Epithelial cell of umbilical artery (primary cell): ENCODE measurements at places on chromosomes 1 and 21. TPM values are rescaled to one million over a fixed set of nuclear protein-coding genes. Genes with fewer than 3 reads are reported as not detected.

Gene HSD3B2
- total RNA-seq: not detected in 2 replicates

Gene MNDA
- total RNA-seq: not detected in 2 replicates

Gene HSF2BP
- total RNA-seq: 1.6 and 1.7 TPM in 2 replicates

Gene CD1E
- total RNA-seq: not detected in 2 replicates

Gene HOOK1
- not detected in 2 replicates for total RNA-seq

Gene TCHH
- total RNA-seq: not detected in 2 replicates

Gene PERM1
- not detected in 2 replicates for total RNA-seq

Gene RPTN
- not detected in 2 replicates for total RNA-seq

Gene TRIM63
- total RNA-seq: not detected in 2 replicates

Gene HMGB4
- total RNA-seq: not detected in 2 replicates

Gene POLR3C
- total RNA-seq: 27.9 and 33.9 TPM in 2 replicates

Gene CLIC6
- total RNA-seq: not detected in 2 replicates

Gene RAB25
- not detected in 2 replicates for total RNA-seq

Gene RAB4A
- total RNA-seq: 19.1 and 23.7 TPM in 2 replicates

Gene TNNI3K
- 0.32 TPM in 1 of 2 replicates, not detected in the other for total RNA-seq

Gene PDC
- total RNA-seq: not detected in 2 replicates

Gene C1QB
- not detected in 2 replicates for total RNA-seq

Gene ASCL5
- not detected in 2 replicates for total RNA-seq
